ENCODE measurements at places on chromosomes 12 and 14. TPM values are rescaled to one million over a fixed set of nuclear protein-coding genes. Genes with fewer than 3 reads are reported as not detected.

DNA sequence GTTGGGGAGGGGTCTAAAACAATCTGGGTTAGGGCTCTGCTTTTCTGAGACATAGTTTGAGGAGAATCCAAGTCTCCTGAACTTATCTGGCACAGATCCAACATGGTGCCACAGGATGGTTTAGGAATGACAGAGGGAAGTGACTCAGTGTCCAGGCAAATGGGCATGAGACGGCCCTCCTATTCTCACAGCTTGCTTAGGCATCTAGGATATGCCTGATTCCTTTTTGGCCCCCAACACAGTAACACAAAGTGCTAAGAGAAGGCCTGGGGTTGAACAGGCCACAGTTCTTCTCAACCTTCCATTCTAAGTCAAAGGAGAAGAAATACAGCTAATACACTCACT is 117.7 kb downstream of the ZFP36L1 start:
- no peak for DNase-seq

DNA sequence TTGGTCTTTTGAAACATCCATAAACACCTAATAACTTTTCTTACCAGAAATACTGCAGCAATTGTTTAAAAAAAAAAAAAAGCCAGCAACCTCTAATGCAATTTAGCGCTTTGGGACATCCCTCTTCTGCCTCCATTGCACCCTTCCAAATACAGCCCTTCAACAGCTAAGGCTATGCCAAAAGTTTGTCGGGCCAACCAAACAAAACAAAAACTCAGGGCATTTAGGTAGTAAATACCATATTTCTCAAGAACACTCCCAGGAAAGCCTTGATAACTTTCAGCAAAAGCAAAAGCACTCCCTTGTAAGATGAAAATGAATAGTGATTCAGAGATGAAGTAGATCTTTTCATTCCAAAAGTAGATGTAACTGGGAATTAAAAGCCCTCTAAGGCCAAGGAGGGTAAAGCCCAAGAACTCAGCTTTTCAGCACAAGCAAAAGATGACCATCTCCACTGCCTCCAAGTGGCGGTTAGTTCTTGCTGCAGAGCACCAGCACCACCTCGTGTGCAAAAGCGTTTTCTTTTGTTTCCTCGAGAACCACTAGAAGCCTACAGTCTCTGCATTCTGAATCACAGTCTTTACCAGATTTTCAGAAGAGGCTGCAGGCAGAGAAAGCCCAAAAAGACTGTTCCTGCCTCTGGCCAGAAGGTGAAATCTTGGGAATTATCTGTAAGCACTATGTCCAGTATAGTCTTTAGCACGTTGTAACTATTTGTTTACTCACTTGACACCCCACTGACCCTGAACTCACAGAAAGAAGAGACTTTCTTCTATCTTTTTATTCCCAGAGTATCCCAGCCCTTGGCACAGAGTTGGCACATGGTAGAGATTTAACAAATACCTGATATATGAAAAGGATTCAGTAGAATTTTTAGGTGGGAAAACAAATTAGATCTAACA is 53.1 kb downstream of the SIX6 start:
- peak; percentile 47 for DNase-seq

DNA sequence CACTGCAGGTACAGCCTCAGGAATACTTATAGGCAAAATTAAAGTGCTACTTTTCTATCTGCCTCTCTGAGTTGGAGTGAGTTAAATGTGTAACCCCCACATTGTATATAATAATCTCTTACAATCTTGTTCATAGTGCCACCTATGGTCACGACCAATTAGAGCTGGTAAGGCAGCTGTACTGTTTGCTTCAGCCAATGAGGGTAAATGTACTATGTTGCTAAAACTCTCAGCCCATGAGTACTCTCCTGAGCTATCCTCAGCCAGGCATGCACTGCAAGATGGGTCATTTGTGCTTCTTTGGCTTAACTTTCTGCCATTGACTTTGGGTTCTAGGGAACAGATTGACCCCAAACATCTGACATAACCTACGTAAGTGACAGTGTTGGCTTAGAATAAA is 15.0 kb upstream of the MDM2 start:
- DNase-seq: no peak

DNA sequence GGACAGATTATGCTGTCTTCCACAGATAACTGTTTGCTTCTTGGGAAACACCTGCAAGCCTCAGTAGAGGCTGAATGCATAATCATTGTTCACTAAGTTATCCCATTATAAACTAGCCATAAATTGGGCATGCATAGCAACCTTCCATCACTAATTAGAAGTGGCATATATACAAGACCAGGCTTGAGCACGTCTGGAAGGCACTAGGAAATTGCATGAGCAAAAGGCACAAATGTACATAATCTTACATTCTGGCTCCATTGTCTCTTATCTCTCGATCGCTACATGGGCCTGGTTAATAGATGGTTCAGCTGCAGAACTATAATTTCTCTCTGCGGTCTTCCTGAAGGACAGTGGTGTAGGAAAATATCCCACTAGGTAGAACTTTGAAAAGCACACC is 679.2 kb downstream of the RPL10L start:
- no peak for DNase-seq

DNA sequence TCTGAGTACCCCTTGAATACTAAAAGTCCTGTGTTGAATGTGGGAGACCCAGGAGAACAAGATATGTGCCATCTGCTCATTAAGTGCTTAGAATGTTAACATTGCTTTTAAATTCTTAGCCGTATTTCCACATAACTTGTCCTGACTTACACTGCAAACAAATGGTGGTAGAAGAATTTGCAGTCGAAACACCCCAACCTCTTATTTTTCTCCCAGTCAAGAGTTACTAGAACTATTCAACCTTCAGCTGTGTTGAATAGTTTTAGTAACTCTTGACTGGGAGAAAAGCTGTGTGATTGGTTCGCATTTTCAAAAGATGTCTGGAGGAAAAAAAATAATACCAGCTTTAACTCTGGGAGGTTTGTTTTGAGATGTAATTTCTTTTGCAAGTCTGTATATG is 7.6 kb upstream of the SPX start:
- DNase-seq: no peak

DNA sequence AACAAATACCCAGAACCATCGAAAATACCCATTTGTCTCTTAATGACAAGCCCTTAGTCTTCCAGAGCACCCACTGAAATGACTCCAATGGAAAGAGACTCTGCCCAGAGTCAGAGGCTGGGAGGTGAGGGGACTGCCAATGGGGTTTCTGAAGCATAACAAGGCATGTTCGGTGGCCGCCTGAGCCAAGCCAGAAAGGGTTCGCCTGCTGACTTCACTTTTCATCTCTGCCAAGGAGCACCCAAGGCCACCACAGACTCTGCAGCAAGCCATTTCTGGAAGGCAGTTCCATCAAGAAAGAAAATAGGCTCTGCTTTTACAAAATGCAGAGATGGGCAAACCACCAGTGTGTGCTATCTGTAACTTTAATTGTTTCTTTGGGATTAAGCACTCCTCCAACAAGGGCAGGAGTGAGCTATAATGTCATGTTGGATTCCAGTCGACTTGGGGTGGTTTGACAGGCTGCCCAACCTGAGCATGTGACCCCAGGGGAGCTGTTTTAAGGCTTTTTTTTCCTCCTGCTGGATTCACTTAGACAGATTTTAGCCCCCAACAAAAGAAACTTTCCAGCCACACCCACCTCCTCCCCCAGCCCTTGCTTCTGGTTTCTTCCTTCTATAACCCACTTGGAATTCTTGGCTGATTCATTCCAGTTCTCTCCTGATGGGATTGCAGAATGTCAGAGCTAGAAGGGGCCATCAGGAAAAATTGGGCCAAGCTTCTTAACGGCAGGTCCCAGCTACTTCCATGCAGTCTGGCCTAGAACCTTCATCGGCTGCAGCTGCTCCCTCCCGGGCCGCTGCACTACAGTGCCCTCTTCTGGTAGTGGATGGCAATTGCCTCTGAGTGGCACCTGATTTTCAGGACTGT is 24.1 kb downstream of the CKAP4 start:
- peak; percentile 57 for DNase-seq

DNA sequence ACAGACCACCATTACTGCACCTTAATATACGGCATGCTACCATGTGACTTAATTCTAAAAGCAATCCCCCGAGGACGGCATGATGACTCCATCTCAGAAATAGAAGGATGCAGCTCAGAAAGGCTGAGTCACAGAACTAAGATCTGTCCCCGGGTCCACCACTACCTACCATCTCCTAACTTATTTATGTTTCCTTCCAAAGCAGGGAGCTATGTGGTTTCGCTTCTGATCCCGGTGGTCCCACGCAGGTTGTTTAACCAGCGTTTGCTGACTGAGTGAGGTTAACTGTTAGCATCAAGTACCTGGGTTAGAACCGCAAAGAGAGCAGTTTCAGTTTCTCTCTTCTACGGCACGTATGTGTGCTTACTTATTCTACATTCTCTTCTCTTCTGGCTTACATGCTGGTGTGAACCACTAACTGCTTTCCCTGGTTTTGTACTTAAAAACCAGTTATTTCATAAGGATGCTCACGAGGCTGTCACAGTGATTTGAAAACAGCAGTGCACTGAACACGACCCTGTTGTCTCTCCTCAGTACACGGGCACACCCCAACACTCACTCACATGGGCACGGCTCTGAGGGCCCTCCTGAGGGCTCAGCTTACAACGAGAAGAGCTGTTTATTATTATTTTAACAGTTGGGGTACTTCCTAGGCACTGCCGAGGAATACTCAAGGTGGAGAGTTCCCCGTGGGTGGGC is 66.7 kb downstream of the CCDC88C start:
- no peak for DNase-seq

- DNase-seq: no peak
These were observed 99.9 kb downstream of the NINJ2 start for GRCh38 chr12:563250-563781.

DNA sequence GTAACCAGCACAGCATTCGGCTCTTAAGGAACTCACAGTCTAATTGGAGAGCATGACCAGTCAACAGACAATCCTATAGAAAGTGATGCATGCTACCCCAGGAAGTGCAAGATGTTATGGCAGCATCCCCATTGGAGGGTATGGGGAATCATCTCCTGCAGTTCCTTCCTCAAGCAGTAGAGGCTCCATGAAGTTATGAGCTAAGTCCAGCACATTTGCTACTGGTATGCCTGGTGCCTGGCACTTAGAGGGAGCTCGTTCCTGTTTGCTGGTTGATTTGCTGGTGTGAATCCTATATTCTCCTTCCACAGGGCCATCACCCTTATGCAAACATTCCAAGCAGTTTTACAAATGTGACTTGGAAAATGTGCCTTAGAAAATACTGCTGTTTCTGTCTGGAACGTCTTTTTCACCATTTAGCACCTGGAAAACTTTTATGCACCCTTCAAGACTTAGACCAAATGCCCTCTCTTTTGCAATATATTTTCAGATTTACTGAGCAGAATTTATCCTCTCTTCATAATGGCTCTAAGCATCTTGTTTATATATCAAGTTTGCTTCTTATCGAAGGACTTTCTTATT is 136.1 kb upstream of the WSCD2 start:
- no peak for DNase-seq

- no peak for DNase-seq
These were observed 68.0 kb downstream of the PDE3A start for GRCh38 chr12:20436316-20436715.

GRCh38 chr12:89067421-89068187 is 284.7 kb downstream of the DUSP6 start:
- DNase-seq: no peak

GRCh38 chr12:101414533-101415119 is 7.1 kb upstream of the ARL1 start:
- DNase-seq: peak; percentile 41

GRCh38 chr14:26996246-26996645 is 398.4 kb upstream of the NOVA1 start:
- no peak for DNase-seq

- no peak for DNase-seq
These were observed 177.5 kb upstream of the TMTC1 start for GRCh38 chr12:29961231-29961630.

- DNase-seq: no peak
These were observed 50.9 kb upstream of the E2F7 start for GRCh38 chr12:77116277-77116676.

GRCh38 chr14:106276326-106277267 is 750.2 kb downstream of the TMEM121 start:
- no peak for DNase-seq

- DNase-seq: no peak
These were observed 24.6 kb upstream of the BCL7A start for GRCh38 chr12:121996945-121997612.

GRCh38 chr12:65302891-65303290 is 24.4 kb downstream of the MSRB3 start:
- no peak for DNase-seq

The ADGRD1 gene
- 18.6 TPM for polyA plus RNA-seq

The CSRP2 gene
- 87.9 TPM for polyA plus RNA-seq

The ATN1 gene
- 129 TPM for polyA plus RNA-seq

The MYF5 gene
- polyA plus RNA-seq: not detected
